ENCODE measurements at places on chromosomes 5 and 9.

DNA sequence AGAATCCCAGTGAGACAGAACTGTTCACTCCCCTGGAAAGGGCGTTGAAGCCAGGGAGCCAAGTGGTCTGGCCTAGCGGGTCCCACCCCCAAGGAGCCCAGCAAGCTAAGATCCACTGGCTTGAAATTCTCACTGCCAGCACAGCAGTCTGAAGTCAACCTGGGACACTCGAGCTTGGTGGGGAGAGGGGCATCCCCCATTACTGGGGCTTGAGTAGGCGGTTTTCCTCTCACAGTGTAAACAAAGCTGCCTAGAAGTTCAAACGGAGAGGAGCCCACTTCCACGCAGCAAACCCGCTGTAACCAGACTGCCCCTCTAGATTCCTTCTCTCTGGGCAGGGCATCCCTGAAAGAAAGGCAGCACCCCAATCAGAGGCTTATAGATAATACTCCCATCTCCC, 45.1 kb upstream of the PTGER4 start:
- no peak for DNase-seq
- no peaks in the 10 kb centered on the region for H3K4me1 ChIP-seq
- no peaks in the 10 kb centered on the region for H3K27me3 ChIP-seq
- H3K4me3 ChIP-seq: no peak overlapping the region

- no peak overlapping the region for H3K4me3 ChIP-seq
- no peak for DNase-seq
- no peaks in the 10 kb centered on the region for H3K27me3 ChIP-seq
Measured at GRCh38 chr5:57411982-57412381, 70.6 kb downstream of the ACTBL2 start.

DNA sequence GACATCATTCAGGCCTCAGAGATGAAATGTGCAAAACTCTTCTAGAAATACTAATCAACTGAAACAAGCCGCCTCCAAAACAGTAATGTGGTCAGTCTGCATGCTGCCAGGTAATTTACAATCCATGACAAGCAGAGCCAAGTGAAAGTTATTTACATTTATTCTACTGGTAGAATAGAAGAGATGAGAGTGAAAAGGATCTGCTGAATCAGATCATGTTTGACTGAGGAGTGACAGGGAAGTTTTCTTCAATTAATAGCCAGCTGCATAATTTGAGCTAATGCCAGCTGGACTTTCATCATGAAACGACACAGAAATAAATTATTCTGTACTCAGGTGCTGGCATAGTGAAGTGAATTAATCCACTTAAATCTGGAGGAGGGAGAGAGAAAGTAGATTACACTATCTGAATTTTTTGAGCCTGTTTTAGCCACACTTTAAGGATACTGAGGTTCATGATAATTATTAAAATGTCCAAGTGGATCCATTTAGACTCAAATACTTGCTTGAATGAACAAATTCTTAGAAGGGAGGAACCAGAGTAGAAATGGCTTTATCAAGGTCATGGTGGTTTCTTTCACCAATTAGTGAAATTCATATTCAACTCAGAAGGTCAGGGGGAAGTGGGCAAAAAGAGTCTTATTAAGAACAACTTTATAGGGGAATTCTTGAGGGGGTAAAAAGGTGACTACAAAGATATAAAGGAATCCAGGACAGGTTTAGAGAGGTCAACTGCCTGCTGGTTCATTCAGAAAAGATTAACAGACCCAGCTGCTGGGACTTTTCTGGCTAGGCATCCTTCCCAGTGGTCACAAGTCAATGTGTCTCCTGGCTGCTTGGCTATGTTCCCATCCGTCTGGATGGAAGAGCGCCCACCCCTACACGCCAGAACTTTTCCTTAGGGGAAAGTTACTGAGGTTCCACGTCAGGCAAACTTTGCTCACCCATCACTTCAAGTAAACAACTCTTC, 350.4 kb downstream of the PDE4D start:
- H3K4me1 ChIP-seq: no peaks in the 10 kb centered on the region
- H3K36me3 ChIP-seq: no peaks in the 10 kb centered on the region
- H3K27me3 ChIP-seq: no peaks in the 10 kb centered on the region
- no peak overlapping the region for H3K4me3 ChIP-seq
- no peak overlapping the region for H3K27ac ChIP-seq

DNA sequence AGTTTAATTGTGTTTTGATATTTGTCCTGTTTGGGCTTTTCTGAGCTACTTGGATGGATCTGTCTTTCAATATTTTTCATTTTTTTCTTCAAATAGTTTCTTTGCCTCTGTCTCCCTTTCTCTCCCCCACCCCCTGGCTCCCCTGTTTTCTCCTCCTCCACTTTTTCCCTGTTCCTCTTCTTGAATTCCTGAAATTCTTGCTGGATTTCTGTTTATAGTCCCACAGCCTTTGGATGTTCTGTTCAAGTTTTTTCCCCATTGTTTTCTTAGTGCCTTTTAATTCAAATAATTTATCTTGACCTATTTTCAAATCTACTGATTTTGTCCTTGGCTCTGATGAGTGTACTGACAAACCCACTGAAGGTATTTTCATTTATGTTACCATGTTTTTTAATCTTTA, 113.0 kb downstream of the VPS13A start:
- no peaks in the 10 kb centered on the region for H3K4me1 ChIP-seq
- no peak overlapping the region for H3K4me3 ChIP-seq
- no peak overlapping the region for H3K27ac ChIP-seq
- no peaks in the 10 kb centered on the region for H3K36me3 ChIP-seq
